ENCODE measurements at places on chromosomes 4 and X.

DNA sequence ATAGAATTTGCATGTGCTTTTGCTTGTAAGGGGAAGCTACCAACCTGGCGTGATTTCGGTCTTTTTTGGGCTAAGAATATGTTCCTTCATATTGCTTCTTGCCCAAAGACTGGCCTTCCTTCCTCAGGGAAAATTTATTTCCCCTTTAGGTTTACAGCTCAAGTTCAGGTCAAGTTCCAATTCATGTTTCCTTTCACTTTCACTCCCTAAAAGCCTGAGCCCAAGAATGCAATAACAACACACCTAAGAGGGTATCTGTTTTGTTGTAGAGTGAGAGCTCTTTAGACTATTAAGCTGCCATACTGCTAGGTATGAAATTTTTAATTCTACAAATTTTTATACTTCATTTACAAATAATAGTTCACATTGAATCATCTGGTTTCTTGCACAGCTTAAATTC, 299.6 kb downstream of the TLL1 start:
- no peak for DNase-seq

DNA sequence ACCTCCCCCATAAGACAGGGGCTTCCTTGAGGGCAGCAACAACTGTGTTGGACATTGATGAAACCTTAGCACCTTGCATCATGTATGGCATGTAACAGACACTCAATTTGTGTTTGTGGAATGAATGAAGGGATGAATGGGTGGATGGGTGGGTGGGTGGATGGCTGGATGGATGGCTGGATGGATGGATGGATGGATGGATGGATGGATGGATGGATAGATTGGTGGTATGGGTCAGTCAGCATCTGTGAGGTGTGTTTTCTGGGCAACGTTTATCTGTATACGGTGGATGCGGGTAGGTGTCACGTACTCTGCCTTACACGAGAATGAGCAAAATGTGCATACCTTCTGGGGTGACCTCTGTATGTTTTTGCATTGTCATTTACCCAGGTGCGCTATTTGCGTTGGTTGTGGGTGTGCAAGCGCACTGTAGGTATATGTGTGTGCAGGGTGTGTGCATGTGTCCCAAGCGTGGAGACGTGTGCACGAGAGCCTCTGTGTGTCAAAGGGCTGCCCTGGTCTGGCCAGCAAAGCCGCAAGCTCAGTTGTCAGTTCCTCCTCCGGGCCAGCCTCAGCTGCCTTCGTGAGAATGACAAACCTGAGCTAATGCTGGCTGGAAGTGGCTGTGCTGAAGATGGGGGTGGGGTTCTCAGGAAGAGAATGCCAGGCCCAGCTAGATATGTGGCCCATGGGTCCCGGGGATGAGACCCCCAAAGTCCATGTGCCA, 26.5 kb downstream of the ELF4 start:
- peak; percentile 55 for DNase-seq

GRCh38 chr4:95465010-95465409, 83.8 kb downstream of the UNC5C start:
- DNase-seq: no peak

DNA sequence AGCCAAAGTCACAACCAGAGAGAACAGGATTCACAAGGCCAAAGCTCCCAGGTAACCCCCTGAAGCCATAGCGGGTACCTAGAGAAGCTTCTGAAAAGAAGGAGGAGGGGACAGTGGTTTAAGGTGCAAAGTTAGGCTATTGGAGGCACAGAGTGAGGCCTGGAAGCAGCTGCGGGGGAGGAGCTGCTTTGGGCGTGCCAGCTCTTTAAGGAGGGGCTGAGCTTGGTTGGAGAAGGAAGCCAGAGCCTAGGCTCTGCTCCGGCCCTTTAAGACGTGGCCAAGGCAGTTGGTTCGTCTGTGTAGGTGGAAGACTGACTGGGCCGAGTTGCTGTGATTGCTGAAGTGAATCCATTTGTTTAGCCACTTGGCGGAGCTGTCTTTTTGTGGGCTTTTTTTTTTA, 1.5 kb downstream of the KLF8 start:
- peak; percentile 41 for DNase-seq

DNA sequence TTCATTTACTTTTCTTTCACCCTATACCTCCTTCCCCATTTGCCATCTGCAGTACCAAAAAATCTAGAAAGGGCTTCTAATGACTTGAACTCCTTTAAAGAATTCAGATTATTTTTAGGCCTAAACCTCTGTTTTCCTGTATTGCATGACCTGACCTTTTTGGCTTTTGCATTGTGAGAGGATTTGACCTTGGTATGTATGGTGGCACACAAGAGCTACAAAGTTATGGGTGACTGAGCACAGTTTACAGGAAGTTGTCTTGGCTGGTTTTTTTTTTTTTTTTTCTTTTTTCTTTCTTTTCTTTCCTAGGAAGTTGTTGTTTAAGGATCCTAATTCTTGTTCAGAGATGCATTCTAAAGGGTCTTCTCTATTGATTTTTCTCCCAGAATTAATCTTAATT, 32.0 kb upstream of the MTMR8 start:
- DNase-seq: no peak

- DNase-seq: no peak
Observed at GRCh38 chrX:38452603-38453002, 100.2 kb downstream of the OTC start.

DNA sequence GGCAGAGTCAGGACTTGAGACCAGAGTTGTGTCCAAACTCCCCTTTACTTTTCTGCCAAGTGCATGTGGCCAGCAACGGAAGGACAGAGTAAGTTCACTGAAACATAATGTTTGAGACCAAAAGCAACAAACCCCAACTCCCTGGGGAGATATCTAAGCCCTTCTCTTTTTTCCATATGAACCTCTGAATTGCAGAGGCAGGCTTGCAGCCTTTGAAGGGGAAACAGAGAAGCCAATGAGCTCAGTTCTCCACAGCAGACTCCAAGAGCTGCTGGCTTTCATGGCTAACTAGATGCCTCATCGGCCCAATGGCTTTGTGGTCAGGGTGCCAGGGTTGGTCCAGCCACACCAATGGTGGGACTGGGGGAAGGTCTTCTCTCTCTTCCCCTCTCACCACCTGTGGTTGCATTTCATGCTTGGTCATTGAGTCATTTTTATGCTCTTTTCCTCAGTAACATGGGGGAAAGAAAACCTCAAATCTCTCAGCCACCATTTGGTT, 34.0 kb downstream of the STARD8 start:
- no peak for DNase-seq

DNA sequence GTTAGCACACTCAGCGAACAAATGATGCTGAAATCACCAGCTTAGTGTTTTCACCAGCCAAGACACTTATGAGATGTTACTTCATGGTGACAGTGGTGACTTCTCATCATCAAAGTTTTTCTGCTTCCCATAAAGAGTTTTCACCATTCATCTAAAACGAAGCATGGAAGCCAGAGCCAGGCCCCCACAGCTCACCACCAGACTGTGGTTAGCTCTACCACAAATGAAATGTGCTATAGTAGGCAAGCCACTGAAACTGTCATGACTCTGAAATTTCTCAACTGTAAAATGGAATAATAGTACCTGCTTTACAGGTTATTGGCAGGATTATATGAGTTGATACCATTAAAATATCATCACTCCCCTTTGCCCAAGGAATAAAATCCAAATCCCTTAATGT, 56.4 kb upstream of the HHIP start:
- DNase-seq: no peak

DNA sequence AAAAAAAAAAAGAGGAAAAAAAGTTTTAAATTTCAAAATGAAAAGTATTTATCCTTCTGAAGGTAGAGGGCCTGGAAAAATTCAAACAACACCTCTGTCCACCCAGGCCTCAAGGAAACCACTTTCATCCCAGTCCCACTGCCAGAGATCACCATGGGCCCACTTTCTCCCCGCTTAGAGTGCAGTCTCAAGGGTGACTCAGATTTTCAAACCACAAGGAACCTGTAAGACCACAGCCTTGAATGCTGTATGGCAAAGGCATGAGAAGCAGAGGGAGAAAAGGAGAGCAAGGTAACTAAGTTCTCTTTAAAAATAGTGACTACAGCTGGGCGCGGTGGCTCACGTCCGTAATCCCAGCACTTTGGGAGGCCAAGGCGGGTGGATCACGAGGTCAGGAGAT, 87.9 kb upstream of the PACRGL start:
- no peak for DNase-seq

DNA sequence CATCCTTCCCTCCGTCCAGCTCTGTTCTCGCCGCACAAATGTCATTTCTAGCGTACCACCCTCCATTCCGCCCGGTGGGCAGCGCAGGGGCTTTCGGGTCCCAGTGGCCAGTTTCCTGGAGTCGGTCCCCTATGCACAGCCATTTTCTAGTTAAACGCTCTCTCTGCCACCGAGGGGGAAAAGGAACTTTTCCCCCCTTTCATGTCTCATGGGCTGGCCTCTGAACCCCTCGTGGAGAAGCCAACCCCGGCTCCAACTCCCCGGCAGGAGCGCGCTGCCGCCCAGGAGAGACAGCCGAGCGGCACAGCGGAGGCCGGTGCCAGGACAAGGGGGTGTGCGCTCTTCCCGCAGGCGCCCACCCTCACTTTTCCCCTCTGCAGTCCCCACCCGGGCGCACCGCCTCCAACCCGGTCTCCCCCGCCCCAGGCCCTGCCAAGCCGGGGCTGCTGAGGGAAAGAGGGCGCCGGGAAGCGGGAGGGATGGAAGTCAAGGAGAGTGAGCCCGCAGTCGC, 662 bp downstream of the APBB2 start:
- peak; percentile 5 for DNase-seq

GRCh38 chrX:101749436-101749835, 89.8 kb upstream of the ARMCX2 start:
- DNase-seq: no peak

GRCh38 chrX:44156726-44157125, 183.5 kb upstream of the NDP start:
- DNase-seq: no peak

GRCh38 chr4:133465022-133465421, 315.9 kb downstream of the PCDH10 start:
- no peak for DNase-seq

DNA sequence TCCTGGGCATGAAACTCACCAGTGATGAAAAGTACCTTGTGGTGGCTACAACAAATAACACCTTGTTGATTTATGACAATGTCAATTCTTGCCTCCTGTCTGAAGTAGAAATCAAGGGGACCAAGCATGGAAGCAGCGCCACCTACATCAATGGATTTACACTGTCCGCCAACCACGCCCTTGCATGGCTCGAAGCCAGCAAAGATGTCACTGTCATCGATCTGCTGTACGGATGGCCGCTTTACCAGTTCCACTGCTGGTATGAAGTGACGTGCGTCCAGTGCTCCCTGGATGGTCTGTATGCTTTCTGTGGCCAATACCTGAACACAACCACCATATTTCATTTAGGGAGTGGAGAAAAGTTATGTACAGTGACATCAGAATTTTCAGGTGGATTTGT, 200.5 kb downstream of the NWD2 start:
- no peak for DNase-seq

DNA sequence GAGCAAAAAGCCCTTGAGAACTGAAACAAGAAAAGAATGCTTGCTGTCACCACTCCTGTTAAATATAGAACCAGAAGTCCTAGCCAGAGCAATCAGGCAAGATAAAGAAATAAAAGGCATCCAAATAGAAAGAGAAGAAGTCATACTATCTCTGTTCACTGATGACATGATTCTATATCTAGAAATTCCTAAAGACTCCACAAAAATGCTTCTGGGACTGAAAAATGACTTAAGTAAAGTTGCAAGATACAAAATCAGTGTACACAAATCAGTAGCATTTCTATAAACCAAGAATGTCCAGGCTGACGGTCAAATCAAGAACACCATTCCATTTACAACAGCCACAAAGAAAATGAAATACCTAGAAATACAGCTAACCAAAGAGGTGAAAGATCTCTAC, 552.7 kb upstream of the SLIT2 start:
- DNase-seq: no peak

GRCh38 chrX:72208126-72208800, 26.7 kb downstream of the PIN4 start:
- DNase-seq: no peak

- no peak for DNase-seq
Observed at GRCh38 chr4:139314047-139314800, 11.9 kb upstream of the NDUFC1 start.

GRCh38 chrX:53260836-53261235, 20.5 kb downstream of the IQSEC2 start:
- DNase-seq: no peak

GRCh38 chr4:25504932-25505636, 128.0 kb downstream of the ANAPC4 start:
- no peak for DNase-seq

GRCh38 chr4:84673475-84674240, 90.7 kb downstream of the CDS1 start:
- DNase-seq: no peak

DNA sequence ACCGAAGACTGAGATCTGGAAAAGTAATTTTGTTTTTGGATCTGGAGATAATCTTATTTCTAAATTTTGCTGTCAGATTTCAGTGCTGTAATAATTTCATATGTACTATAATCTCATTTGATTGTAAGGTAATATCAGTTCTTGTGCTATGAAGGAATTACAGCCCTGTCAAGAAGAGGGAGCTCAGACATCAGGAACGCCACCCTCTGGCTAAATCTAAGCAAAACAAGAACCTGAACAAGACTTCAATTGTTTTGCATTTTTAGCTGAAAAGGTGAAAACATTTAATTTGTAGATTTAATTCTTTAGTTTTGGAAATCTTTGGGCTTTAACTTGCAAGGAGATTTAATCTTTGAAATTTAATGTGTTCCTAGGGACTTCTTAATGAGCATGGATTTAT, 525.4 kb upstream of the HS3ST1 start:
- DNase-seq: peak; percentile 22

DNA sequence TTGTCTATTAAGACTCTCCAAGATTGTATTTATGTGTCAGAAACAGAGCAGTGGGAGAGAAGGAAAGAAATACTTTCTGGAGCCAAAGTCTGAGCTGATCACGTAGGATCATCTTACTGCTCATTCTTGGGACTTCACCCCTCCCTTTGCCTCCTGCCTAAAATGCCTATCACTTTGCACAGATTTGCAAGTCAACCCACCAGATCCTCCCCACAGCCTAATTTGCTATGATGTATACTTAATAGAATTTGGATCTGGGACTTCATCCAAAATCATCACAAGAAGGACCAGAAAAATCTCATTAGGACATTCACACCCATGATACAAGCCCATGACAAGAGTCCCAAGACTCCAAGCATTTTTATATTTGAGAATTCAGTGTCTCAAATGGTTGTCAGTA, 290.2 kb downstream of the FBXW7 start:
- no peak for DNase-seq

GRCh38 chrX:318739-319578, at the start of gene GTPBP6:
GTPBP6 (minus strand) TSS chrX:318796; CDS start chrX:318787, 9 bp downstream.
- DNase-seq: peak; percentile 99

DNA sequence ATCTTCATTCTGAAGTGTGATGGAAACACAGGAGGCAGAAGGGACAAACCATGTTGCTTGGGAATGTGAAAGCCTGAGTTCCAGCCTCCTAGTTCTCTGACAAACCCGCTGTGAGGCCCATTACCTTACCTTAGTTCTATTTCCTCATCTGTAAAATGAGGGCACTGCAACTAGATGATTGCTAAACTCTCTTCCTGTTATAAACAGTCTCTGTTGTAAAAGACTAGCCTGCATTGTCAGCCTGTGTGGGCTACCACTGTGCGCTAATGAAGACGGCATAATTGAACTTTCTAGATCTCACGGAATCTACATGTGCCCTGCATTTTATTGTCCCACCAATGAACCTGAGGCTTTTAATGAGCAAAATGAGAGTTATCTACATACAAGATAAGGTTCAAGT, 147.2 kb downstream of the AFF2 start:
- peak; percentile 37 for DNase-seq

- DNase-seq: peak; percentile 74
Observed at GRCh38 chr4:75916091-75916661, 13.9 kb upstream of the PPEF2 start.

All from hematopoietic multipotent progenitor cell treated with erythropoietin and hydrocortisone succinate and interleukin-3 and kit ligand, for 6 days (in vitro differentiated cells).